Cerebellum (tissue), 4 donors: ENCODE measurements at places on chromosomes 3 and 15.

- no peak for DNase-seq
Measured at GRCh38 chr15:85625856-85626255, 168.9 kb downstream of the KLHL25 start.

GRCh38 chr15:65896236-65896635 lies 26.9 kb downstream of the RAB11A start:
- no peak for DNase-seq

- no peak for DNase-seq
Measured at GRCh38 chr3:172786036-172786435, 35.5 kb downstream of the ECT2 start.

- DNase-seq: no peak
Measured at GRCh38 chr3:128679338-128679737, 28.7 kb upstream of the RPN1 start.

GRCh38 chr3:29534006-29534405 lies 253.1 kb downstream of the RBMS3 start:
- no peak for DNase-seq

DNA sequence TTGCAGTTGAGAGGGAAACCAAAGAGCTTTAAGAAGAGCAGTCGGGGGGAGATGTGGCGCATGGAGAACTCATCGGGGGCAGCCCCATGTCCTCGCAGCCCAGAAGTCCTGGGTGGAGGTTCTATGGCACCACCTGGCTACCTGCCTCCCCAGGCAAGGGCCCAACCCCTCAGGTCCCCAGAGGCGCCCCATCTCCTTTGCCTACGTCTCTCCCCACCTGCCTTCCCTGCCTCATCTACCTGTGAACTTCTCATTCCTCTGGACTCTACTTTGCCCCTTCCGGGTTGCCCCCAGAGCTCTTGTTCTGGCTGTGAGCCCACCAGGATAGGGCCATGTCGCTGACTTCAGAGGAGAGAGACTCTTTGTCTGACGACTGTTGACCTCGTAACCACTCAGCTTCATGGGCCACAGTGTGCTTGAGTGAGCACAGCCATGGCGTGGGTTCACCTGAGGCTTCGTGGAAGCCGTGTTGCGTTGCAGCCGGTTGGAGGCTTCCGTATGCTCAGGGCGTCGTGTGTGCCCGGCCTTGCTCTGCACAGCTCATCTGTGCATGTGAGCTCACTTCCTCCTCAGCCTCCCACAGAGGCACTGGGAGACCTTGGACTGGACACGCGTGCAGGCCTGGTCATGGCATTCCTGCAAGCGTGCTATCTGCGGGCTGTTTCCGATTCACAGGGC lies 13.4 kb downstream of the APBA2 start:
- no peak for DNase-seq

- DNase-seq: no peak
Measured at GRCh38 chr3:188602620-188603019, 448.7 kb downstream of the LPP start.

DNA sequence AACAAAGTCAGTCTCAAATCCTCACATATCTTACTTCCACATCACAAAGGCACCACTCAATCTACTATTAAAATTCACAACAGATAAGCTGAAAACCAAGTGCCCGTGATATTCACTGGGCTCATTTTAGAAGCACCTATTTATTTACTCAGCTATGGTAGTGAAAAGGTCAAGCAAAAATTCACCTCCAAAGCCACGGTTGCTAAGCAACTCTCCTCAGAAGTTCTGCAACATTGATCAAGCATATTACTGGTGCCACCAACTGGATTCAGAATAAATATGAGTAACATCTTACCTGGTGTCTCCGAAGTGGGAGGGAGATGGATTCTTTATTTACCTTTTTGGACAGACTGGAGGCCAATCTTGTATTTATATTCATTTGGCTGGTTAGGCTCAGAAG lies 714.8 kb downstream of the FHIT start:
- DNase-seq: no peak

DNA sequence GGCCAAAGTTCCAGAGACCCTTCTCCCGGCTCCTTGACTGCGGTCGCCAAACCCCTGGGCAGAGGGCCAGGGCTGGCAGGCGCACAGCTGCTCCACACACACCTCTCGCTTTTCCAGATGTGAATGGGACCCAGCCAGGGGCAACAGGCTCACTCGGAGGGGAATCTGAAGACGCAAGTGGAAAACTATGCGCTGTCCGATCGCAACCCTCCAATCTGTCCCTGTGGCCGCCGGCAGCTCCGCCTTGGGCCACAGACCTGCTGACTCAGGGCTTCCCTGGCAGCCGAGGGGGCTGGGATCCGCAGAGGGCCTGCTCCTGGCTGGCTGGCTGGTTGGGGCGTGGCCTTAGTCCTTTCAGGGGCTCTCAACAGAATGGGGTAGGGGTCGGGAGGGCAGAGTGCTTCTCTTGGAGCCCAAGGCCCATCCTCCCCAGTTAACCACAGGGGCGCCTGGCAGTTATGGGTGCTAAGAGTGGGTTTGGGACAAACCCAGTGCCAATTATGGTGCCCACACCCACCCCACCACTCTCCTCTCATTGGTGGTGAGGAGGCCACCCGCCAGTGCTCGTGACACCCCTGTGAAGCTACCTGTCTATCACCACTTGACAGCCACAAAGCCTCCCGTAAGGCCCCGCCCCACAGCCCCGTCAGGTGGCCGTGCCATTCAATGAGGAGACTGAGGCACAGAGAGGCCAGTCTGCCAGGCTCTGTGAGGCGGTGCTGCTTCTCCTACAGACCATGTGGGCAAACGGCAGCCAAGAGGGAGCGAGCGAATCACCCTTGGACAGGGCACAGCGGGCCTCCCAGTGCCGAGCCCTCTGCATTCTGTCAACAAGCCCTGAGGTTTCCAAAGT lies 53.8 kb downstream of the IQSEC1 start:
- DNase-seq: no peak

DNA sequence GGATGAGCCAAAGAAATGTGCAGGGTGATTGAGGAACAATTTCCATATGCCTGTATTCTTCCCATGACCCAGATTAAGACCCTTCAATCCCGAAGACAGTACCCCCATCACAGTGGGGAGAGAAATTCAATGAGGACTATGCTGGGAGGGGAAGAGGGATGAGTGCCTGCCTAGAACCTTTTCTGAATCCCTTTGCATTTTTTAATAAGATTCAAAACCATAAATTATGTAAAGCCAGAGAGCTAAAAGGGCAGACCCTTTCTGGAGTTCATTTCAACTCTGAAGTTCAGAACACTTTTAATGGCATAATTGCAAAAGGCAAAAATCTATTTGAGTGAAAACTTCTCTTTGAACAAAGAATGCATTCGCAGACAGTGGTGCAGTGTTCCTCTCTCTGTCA lies 529.5 kb downstream of the NTRK3 start:
- DNase-seq: no peak

DNA sequence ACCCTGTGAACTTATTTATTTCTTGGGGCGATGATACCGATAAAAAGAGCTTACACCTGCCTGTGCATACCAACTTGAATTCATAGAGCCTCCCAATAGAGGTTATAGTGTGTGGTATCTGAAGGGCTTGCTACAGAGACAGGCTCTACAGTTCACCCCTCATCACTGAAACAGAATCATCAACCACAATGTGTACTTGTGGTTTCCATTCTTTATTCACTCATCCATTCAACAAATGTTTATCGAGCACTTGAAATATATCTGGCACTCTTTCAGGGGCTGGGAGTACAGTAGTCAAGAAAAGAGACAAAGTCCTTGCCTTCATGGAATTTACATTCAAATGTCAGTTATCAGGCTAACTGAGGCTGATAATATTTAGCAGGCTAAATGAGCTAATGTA lies 134.4 kb upstream of the SKOR1 start:
- no peak for DNase-seq

DNA sequence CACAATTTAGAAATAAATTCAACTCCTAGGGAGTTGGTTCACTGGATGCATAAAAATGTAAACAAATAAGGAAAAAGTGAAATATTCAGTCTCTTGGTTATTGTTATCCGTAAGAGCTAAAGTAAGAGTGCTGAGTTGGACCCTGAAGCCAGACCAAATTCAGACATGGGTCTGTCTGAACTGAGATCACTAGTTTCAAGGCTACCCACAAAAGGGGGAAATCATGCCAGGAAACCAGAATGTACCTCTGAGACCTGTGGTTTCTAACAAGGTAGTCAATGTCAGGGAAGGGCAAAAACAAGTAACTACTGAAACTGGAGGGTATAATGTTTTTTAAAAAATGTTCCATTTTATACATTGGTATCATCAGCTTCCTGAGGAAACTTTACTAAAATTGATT lies 35.2 kb upstream of the GOLGA6L2 start:
- DNase-seq: no peak

DNA sequence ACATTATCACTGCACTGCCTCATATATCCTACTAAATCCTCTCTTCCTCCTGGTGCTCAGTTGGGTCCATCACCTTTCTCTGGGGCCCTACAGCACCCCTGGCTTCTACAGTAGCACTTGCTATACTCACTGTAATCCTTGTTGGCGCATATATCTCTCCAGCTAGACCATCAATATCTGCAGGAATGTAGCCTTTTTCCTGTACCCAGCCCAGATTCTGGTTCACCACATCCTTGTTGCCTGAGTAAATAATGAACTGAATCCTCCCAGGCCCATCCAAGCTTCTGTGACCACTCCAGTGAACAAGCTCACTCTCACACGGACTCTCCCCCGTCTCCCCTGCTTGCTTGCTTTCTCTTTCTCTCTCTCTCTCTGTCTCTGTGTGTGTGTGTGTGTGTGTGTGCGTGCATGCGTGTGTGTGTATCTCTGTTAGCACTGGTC lies 62.5 kb upstream of the LIPC start:
- DNase-seq: no peak

DNA sequence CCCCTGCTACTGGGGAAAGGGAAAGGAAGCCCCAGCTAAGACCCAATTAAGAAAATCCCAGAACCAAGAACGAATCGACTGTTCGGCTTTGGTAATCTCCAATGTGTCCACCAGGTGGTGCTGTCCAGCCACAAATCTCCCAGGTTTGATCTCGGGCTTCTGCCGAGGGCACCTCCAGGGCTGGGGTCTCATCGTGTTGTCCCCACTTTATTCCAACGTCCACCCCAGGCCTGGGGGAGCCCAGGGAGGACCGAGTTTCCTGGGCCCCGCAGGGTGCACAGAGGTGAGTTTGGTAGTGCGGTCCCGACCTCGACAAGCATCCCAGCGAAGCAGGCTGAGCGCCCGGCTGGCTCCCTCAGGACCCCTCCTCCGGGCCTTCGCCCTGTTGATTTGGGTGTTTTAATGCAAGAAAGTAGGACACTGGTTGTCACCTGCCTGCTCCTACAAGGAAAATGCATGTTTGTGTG lies 185.1 kb downstream of the GOLGA6L6 start:
- DNase-seq: peak; percentile 78

GRCh38 chr3:23094890-23095462 lies 108.2 kb upstream of the UBE2E2 start:
- DNase-seq: no peak

GRCh38 chr3:41751597-41751996 lies 210.3 kb downstream of the ULK4 start:
- no peak for DNase-seq

- no peak for DNase-seq
Measured at GRCh38 chr15:41004490-41004889, 51.2 kb downstream of the CHAC1 start.

- no peak for DNase-seq
Measured at GRCh38 chr15:33098094-33099058, 96.1 kb downstream of the FMN1 start.

DNA sequence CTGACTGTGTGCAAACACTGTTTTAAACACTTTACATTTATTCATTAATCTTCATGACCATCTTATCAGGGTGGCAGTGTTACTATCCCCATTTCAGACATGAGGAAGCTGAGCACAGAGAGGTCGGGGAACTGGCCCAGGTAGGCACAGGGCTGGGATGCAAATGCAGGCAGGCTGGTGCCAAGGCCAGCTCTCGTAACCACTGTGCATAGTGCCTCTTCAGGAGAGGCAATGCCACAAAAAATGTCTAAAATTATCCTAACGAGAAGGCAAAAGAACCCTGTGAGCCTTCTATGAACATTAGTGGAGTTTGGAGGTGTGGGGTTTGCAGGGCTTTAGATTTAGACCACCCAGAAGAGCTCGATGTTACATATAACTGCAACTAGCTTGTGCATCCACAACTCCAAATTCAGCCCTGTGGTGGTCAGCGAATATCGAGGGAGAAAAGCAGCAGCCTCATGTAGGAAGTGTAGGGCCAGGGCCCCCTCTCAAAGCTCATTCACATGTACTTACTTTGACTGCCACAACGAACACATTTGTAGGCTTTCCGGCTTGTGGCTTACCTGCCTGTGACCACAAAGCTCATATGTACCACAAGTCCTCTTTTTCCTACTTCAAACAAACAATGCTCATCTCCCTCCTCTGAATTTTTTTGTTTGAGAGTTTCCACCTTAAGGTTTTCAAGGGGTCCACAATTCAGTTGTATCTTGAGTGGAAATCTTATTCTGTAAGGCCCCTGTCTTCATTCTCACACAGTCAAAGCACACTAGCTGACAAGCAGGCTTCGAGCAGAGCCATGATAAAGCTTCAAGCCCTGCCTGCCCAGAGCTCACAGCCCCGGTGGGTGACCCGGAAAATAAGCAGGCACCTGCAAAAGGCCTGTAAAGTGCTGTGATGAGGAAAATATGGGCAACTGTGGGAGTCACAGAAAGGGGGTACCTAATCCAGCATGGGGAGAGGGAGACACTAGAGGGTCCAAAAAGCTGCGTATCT lies 722.9 kb upstream of the CFAP20DC start:
- DNase-seq: no peak

DNA sequence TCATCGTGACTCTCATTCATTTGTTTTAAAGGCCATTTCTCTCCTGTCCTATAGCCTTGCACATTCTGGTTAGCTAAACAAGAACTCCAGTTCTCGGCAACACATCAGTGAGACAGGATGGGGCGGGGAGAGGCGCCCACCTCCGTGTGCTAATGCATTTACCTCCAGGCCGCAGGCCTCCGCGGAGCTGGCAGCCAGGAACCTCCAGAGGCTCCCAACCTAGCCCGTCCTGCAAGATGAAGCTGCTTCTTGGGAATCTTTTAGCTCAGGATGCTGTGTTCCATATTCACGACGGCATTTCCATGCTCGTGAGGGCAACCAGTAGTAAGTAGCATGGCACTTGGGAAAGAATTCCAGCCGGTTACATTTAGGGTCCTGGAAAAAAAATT lies 47.9 kb downstream of the RGMA start:
- no peak for DNase-seq

DNA sequence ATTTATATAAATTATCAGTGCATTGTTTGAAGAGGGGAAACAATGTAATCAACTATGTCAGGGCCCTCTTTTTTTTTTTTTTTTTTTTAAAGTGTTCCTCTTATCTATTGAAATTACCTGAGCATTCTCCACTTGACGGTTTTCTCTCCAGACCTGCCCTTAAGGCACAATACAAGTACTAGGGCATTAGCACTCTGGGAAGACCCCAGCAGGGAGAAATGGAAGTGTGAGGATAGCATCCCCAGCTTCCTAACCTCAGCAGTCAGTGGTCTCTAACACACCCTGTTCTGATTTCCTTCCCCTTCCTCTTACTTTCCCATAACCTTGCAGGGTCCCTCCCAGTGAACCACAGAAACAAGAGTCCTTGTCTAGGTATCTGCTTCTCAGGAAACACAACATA lies 458.3 kb upstream of the ARL6 start:
- DNase-seq: no peak
